Neuronal stem cell (in vitro differentiated cells): ENCODE measurements at places on chromosomes 7 and 10.

GRCh38 chr10:91043173-91043910 is 122.5 kb upstream of the ANKRD1 start:
- H3K4me1 ChIP-seq, result peaks cover 10% of the 10 kb centered on the region
- H3K27me3 ChIP-seq, result no peaks in the 10 kb centered on the region
- H3K27ac ChIP-seq, result no peak overlapping the region
- H3K4me3 ChIP-seq, result no peak overlapping the region

GRCh38 chr7:66460921-66461361 is 167.7 kb upstream of the KCTD7 start:
- H3K4me1 ChIP-seq, result no peaks in the 10 kb centered on the region
- H3K4me3 ChIP-seq, result no peak overlapping the region
- no peak overlapping the region for H3K27ac ChIP-seq
- H3K27me3 ChIP-seq, result no peaks in the 10 kb centered on the region
- H3K36me3 ChIP-seq, result no peaks in the 10 kb centered on the region

- H3K4me3 ChIP-seq, result peak overlapping the region; percentile 29
- peaks cover 6% of the 10 kb centered on the region for H3K4me1 ChIP-seq
- H3K27ac ChIP-seq, result no peak overlapping the region
- DNase-seq, result peak; percentile 48
- H3K36me3 ChIP-seq, result no peaks in the 10 kb centered on the region
Measured at GRCh38 chr10:129958629-129959543, 5.2 kb downstream of the EBF3 start.

GRCh38 chr7:2138146-2138765 is 94.5 kb downstream of the MAD1L1 start:
- H3K27me3 ChIP-seq, result no peaks in the 10 kb centered on the region
- H3K27ac ChIP-seq, result no peak overlapping the region
- no peak overlapping the region for H3K4me3 ChIP-seq

- no peaks in the 10 kb centered on the region for H3K4me1 ChIP-seq
- no peaks in the 10 kb centered on the region for H3K27me3 ChIP-seq
- DNase-seq, result no peak
- no peak overlapping the region for H3K27ac ChIP-seq
- H3K36me3 ChIP-seq, result peaks cover 3% of the 10 kb centered on the region
Measured at GRCh38 chr7:96183163-96183670, 138.7 kb downstream of the SLC25A13 start.

GRCh38 chr10:26365681-26366358 is 72.3 kb upstream of the APBB1IP start:
- DNase-seq, result no peak
- no peak overlapping the region for H3K4me3 ChIP-seq
- no peaks in the 10 kb centered on the region for H3K4me1 ChIP-seq
- H3K27ac ChIP-seq, result no peak overlapping the region

- H3K4me1 ChIP-seq, result peaks cover 10% of the 10 kb centered on the region
- H3K36me3 ChIP-seq, result no peaks in the 10 kb centered on the region
- no peak for DNase-seq
- no peak overlapping the region for H3K27ac ChIP-seq
- H3K27me3 ChIP-seq, result no peaks in the 10 kb centered on the region
- H3K4me3 ChIP-seq, result no peak overlapping the region
Measured at GRCh38 chr10:19921300-19922140, 105.3 kb downstream of the PLXDC2 start.

GRCh38 chr7:16916105-16916639 is 34.4 kb upstream of the AGR3 start:
- H3K36me3 ChIP-seq, result no peaks in the 10 kb centered on the region
- peak overlapping the region; percentile 28 for H3K27ac ChIP-seq
- H3K27me3 ChIP-seq, result no peaks in the 10 kb centered on the region
- no peak overlapping the region for H3K4me3 ChIP-seq
- H3K4me1 ChIP-seq, result peaks cover 12% of the 10 kb centered on the region

GRCh38 chr7:133556048-133556447 is 303.2 kb downstream of the EXOC4 start:
- no peak for DNase-seq
- H3K4me3 ChIP-seq, result no peak overlapping the region
- no peaks in the 10 kb centered on the region for H3K36me3 ChIP-seq
- no peak overlapping the region for H3K27ac ChIP-seq

- H3K27ac ChIP-seq, result no peak overlapping the region
- H3K36me3 ChIP-seq, result no peaks in the 10 kb centered on the region
- no peaks in the 10 kb centered on the region for H3K27me3 ChIP-seq
- H3K4me3 ChIP-seq, result no peak overlapping the region
- H3K4me1 ChIP-seq, result peaks cover 8% of the 10 kb centered on the region
- no peak for DNase-seq
Measured at GRCh38 chr10:47249881-47250280, 50.1 kb upstream of the GDF10 start.

- no peak for DNase-seq
- H3K27me3 ChIP-seq, result no peaks in the 10 kb centered on the region
- H3K36me3 ChIP-seq, result no peaks in the 10 kb centered on the region
- H3K4me3 ChIP-seq, result no peak overlapping the region
- H3K27ac ChIP-seq, result no peak overlapping the region
Measured at GRCh38 chr10:120428754-120429153, 28.3 kb upstream of the PLPP4 start.

- H3K36me3 ChIP-seq, result peaks cover 4% of the 10 kb centered on the region
- H3K4me3 ChIP-seq, result no peak overlapping the region
- H3K4me1 ChIP-seq, result no peaks in the 10 kb centered on the region
- H3K27ac ChIP-seq, result no peak overlapping the region
- no peak for DNase-seq
- no peaks in the 10 kb centered on the region for H3K27me3 ChIP-seq
Measured at GRCh38 chr10:27534161-27534700, 30.1 kb downstream of the RAB18 start.

GRCh38 chr7:130982651-130983050 is 248.6 kb upstream of the KLF14 start:
- DNase-seq, result no peak
- H3K27me3 ChIP-seq, result no peaks in the 10 kb centered on the region
- peaks cover 1% of the 10 kb centered on the region for H3K4me1 ChIP-seq
- no peak overlapping the region for H3K27ac ChIP-seq
- H3K4me3 ChIP-seq, result no peak overlapping the region
- no peaks in the 10 kb centered on the region for H3K36me3 ChIP-seq

- H3K36me3 ChIP-seq, result no peaks in the 10 kb centered on the region
- no peaks in the 10 kb centered on the region for H3K4me1 ChIP-seq
- H3K4me3 ChIP-seq, result no peak overlapping the region
- peaks cover 18% of the 10 kb centered on the region for H3K27me3 ChIP-seq
- no peak for DNase-seq
Measured at GRCh38 chr7:158572000-158572828, 15.4 kb downstream of the PTPRN2 start.
